NCI-H187 (cell line): ENCODE measurements at places on chromosomes 4 and X.

DNA sequence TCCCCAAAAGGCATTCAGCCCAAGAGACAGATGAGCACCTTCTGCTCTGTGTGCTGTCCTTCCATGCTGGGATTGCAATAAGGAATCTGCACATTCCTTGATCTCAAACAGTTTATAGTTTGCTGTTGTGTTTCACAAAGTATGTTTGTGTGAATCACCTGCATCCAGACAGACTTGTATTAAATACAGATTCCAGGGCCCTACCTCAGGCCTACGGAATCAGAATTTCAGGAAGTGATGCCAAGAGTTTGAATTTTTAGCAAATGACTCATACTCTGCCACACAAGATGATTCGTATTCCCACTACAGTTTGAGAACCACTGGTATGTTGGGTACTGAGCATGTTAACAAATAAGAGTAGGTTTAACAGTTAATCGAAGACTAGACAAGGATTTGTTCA is 7.0 kb downstream of the VAMP7 start:
- no peak for DNase-seq

DNA sequence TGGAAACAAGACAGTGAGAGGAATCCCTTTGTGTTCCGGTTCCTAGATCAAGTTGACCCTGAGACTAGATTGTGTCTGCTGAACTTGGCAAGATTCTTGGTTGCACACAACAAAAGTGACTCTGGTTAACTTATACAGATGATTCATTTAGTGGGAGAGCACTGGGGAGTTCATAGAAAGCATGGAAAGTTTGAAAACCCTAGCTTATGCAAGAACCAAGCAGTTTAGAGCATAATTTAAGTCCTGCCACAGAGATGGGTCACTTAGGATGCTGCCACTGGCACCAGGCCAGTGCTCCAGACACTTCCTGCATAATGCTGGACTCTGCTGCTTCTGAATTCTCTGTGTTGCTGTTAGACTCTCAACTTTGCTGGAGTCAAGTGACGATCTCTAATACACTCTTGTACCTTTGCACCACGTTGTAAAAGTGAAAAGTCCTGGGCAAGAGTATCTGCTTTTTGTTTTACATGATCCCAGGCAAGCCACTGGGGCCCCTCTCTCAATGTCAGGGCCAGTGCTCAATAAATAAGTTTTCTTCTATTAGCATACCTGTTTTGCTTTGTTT is 12.7 kb upstream of the DCUN1D4 start:
- no peak for DNase-seq

DNA sequence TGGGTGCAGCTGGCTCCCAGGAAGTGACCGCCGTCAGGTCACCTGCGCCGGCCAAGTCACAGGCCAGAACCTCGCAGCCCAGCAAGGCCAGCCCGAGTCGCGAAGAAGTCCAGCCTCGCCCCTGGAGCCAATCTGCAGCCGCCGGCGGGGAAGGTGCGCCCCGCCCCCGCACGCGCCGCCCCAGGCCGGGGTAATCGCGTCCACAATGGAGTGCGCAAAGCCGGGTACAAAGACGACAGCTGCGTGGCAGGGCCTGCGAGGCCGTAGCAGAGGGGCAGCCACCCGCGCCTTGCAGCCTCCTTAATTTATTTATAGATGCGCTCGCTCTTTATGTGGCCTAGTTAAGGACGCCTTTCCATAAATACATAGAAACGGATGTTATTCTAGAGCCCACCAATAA is 139.4 kb upstream of the CPEB2 start:
- no peak for DNase-seq

DNA sequence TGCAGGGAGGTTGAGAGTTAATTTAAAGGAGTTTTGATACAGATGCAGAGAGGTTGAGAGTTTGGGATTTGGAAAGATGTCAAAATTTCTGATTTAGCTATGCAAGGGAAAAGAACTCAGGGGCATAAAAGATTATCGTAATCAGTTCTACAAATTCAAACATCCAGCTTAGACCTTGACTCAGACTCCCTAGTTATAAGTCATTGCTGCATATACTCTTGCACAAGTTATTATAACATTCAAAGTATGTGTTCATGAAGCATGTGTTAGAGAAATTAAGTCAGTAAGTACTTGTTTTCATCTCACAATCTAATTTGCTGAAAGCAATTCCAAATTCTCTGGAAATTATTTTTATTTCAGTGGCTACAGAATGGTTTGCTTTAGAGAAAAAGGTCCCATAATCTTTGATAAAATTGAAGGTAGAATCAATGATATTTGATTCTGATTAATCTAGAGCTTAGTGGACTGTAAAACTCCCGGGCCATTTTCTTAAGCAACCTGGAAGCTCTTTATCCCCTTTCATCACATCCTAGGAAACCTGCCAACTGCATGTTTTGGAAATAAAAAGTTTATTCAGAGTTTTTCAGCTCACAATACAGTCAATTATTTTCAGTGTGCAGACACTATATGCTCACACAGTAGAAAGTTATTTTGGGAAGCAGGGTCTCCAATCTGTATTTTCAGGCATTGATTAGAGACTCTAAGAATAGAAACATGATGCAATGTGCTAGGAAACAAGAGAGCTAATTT is 132.9 kb upstream of the SPANXC start:
- no peak for DNase-seq

GRCh38 chr4:178745203-178745602 is 1303.0 kb upstream of the AGA start:
- DNase-seq = no peak

- DNase-seq = no peak
These were observed 330.5 kb upstream of the AADAT start for GRCh38 chr4:170420255-170420693.

DNA sequence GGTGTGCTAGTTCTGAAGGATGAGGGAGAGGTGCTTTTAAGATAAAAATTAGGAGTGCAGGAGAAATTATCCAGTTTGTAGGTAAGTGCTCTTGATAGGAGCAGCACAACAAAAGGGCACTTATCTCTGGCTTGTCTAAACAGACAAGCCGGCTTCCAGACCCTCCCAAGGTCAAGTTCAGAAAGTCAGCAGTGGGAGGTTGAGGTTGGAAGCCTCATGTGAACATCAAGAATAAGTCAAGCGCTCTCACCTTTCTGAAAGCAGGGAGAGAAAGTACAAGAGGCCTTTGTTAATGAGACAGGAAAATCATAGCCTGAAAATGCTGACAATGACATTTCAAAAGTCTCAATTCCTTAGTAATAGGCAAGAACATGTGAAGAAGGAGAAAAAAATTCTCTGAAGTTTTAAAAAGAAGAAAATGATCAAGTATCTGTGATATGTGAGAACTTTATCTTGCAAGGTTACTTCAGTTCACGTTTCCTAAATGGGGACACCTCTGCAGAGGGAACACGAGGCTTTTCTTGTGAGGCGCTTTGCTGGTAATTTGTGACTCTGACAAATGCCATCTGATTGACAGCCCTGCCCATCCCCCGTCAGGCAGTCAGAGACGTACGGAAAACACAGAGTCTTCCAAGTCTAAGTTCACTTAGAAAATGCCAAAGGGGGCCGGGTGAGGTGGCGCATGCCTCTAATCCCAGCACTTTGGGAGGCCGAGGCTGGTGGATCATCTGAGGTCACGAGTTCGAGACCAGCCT is 62.2 kb downstream of the TIGD2 start:
- DNase-seq = peak; percentile 79

GRCh38 chr4:34043131-34043530 is 2201.2 kb downstream of the ARAP2 start:
- no peak for DNase-seq

GRCh38 chr4:108169664-108170063 is 932 bp upstream of the LEF1 start:
- no peak for DNase-seq

GRCh38 chrX:64642482-64642881 is 247.2 kb upstream of the MTMR8 start:
- no peak for DNase-seq

- DNase-seq = no peak
These were observed 32.8 kb downstream of the FHDC1 start for GRCh38 chr4:152968806-152969394.

DNA sequence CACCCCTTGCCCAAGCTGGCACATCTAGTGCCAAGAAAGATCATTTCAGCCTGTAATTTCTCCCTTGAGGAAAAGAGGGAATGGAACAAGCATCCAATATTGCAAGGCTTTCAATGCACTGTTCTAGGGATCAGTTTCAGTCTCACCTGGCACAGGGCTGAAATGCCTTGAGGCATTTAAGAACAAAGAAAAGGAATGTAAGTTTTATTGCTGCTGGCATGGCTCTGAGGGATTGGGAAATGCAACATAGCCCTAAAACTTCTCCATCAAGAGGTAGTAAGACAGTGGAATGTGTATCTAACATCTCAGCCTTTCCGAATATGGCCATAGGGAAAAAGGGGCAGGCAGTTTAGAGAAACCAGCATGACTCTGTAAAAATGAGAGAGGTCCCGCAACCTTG is 732.6 kb upstream of the LCORL start:
- DNase-seq = no peak

GRCh38 chr4:7630568-7631287 is 196.0 kb upstream of the PSAPL1 start:
- DNase-seq = no peak

DNA sequence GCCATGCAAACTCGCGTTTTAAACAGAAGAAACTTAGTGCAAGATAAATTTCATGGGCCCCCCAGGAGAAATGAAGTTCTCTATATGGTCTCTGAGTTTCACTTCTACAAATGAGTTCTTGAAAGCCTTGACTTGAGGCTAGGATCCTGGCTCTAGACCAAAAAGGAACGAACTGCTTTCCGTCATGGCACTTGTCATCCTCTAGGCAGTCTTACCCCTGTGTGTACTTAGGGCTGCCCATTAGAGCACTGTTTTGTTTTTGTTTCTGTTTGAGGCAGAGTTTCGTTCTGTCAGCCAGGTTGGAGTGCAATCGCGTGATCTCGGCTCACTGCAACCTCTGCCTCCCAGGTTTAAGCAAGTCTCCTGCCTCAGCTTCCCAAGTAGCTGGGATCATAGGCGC is 29.0 kb downstream of the RNF4 start:
- DNase-seq = no peak

GRCh38 chr4:153745651-153746050 is 14.2 kb downstream of the RNF175 start:
- no peak for DNase-seq

- no peak for DNase-seq
These were observed 278.7 kb downstream of the RCHY1 start for GRCh38 chr4:75235359-75235951.

DNA sequence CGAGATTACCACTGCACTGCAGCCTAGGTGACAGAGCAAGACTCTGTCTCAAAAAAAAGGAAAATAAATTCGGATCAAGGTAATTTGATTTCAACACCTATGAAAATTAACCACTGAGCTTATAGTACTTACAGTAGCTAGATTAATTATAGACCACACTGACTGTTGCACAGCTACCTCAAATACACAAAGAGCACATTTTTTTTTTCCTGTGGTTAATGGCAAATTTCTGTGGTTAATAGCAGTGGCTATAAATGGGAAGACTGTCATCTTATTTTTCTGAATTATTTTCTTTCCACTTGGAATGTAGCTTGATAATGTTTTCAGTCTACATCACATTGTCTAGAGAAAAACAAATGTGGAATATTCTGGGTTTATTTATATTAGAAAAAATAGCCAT is 1661.6 kb upstream of the PCDH7 start:
- DNase-seq = no peak

GRCh38 chr4:27248829-27249228 is 388.2 kb downstream of the STIM2 start:
- no peak for DNase-seq

GRCh38 chr4:89298155-89298554 is 9.4 kb downstream of the GPRIN3 start:
- no peak for DNase-seq

GRCh38 chr4:165609653-165610052 is 230.8 kb downstream of the CPE start:
- no peak for DNase-seq

- no peak for DNase-seq
These were observed 66.9 kb upstream of the PPARGC1A start for GRCh38 chr4:23956601-23957364.

DNA sequence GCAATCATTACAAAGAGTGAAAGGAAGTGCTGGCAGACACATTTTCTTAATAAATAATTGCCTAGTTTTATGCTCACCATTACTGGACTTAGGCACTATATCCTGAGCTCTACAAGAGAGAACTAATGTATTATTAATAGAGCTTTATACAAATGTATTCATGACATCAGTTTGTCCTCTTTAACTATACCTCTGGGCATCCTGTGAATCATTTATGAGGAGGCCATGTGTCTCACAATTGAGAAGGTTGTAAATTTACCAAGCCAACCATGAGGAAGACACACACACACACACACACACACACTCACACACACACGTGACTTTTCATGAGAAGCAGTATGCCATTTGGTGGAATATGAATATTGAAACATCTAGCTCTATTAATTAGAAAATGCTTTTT is 728.2 kb downstream of the ARAP2 start:
- no peak for DNase-seq

- DNase-seq = no peak
These were observed 68.8 kb upstream of the GRIA2 start for GRCh38 chr4:157151711-157152110.

DNA sequence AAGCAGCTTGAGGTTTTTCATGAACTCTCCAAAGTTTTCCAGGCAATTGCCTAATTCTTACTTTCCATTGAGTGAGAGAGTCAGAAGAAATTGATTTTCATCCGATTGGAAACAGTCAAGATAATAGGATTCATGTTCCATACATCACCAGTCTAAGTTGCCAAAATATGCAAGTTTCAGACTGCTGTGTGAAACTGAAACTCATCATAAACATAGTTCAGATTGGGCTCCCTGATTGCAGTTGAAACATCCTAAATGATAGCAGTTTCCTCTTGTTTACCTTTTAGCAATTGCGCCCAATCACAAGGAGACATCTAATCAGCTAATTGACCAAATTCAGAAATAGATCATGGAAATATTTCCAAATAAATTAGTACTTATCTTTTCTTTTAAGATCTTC is 56.8 kb downstream of the SPANXN4 start:
- no peak for DNase-seq

GRCh38 chr4:56757261-56757746 is 64.2 kb downstream of the SPINK2 start:
- no peak for DNase-seq

GRCh38 chr4:870951-871350 is 45.0 kb upstream of the CPLX1 start:
- no peak for DNase-seq

DNA sequence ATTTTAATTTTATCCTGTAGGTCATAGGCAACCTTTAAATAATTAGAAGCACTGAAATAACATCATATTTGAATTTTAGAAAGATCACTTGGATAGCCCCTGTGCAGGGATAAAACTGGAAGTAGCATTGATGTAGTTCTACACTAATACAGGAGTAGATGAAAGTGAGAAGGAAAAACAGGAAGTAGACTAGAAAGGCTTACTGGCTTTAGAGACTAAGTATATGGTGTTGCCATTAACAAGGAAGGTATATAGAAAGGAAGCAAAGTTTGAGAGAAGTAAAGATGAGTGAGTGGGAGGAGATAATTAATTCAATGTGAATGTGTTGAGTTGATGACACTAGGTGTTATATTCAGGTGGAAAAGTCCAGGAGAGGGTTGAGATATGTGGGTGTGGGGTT is 73.1 kb upstream of the EPGN start:
- no peak for DNase-seq

- no peak for DNase-seq
These were observed 123.1 kb downstream of the BTC start for GRCh38 chr4:74671080-74671698.

GRCh38 chr4:168164915-168165548 is 72.7 kb downstream of the ANXA10 start:
- DNase-seq = no peak

GRCh38 chr4:147639388-147639787 is 22.2 kb downstream of the TMEM184C start:
- no peak for DNase-seq

- DNase-seq = no peak
These were observed 47.8 kb upstream of the HSD17B10 start for GRCh38 chrX:53481816-53482465.
